ENCODE measurements at places on chromosomes 2 and 18. TPM values are rescaled to one million over a fixed set of nuclear protein-coding genes. Genes with fewer than 3 reads are reported as not detected.

IL1B gene
- not detected for total RNA-seq

PROKR1 gene
- total RNA-seq: not detected

ATP6V1C2 gene
- total RNA-seq: 6.0 TPM

ANO7 gene
- 0.43 TPM for total RNA-seq

GAD1 gene
- 0.96 TPM for total RNA-seq

RIT2 gene
- not detected for total RNA-seq

CDH19 gene
- total RNA-seq: 0.21 TPM

SLC25A52 gene
- total RNA-seq: not detected

SDC1 gene
- 0.32 TPM for total RNA-seq

POTEC gene
- not detected for total RNA-seq

ELOA2 gene
- total RNA-seq: not detected

GPR45 gene
- total RNA-seq: not detected

RTP5 gene
- not detected for total RNA-seq

EGR4 gene
- not detected for total RNA-seq

RMND5A gene
- 17.7 TPM for total RNA-seq

COL5A2 gene
- total RNA-seq: 64.2 TPM

DAW1 gene
- total RNA-seq: not detected

SLC11A1 gene
- total RNA-seq: 16.4 TPM

DNA sequence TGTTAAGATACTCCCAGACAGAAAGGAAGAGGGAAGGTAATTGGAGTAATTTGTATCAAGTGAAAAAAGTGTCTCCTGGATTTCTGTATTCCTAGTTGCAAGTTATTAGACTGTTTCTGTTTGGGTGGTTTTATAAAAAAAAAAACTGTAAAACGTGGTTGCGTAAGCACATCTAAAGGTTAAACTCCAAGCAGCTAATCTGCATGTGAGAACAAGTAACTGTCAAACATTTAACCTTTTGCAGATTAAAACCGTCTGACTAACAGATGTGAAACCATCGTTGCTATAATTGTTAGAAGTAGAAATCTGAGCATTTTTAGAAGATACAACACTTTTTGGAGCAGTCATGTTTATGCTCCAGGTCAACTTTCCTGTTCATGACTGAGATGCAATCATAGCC lies 72.3 kb downstream of the AFF3 start:
- no peak overlapping the region for H3K4me3 ChIP-seq
- no peaks in the 10 kb centered on the region for H3K36me3 ChIP-seq
- DNase-seq: no peak
- H3K4me1 ChIP-seq: no peaks in the 10 kb centered on the region
- H3K27me3 ChIP-seq: no peaks in the 10 kb centered on the region

DNA sequence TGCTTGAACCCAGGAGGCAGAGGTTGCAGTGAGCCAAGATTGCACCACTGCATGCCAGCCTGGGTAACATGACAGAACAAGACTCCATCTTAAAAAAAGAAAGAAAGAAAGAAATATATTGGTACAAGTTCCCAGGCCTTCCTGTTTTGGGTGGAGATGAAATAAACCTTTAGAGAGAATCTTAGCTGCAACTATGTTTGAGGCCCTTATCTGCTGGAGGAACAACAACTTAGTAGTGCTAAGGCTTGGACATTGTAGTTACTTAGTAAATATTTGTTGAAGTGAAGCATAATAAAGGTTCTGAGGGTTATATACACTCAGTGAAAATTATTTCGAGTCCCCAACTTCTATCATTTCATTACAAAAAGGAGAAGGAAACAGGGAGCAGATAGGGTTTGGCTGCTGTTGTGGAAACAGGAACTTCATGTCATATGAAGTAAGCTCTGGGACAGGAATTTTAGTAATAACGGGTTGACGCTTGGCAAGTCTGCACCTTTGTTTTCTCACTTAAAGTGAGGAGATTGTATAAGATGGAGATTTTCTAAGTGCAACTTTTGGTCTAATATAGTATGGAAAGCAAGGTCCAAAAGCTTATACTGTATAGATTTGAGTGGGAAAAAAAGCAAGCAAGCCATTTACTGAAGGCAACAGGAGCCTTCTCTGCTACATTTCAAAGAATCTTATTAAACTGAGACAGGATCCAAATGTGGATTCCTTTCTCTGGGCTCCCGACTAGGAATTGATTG lies 40.0 kb upstream of the AGPS start:
- peaks cover 2% of the 10 kb centered on the region for H3K4me1 ChIP-seq
- no peaks in the 10 kb centered on the region for H3K27me3 ChIP-seq
- H3K27ac ChIP-seq: peak overlapping the region; percentile 54

GRCh38 chr18:44507729-44508325 lies 172.9 kb upstream of the SETBP1 start:
- no peaks in the 10 kb centered on the region for H3K27me3 ChIP-seq
- H3K4me3 ChIP-seq: no peak overlapping the region
- DNase-seq: no peak
- H3K27ac ChIP-seq: no peak overlapping the region
- H3K4me1 ChIP-seq: no peaks in the 10 kb centered on the region

DNA sequence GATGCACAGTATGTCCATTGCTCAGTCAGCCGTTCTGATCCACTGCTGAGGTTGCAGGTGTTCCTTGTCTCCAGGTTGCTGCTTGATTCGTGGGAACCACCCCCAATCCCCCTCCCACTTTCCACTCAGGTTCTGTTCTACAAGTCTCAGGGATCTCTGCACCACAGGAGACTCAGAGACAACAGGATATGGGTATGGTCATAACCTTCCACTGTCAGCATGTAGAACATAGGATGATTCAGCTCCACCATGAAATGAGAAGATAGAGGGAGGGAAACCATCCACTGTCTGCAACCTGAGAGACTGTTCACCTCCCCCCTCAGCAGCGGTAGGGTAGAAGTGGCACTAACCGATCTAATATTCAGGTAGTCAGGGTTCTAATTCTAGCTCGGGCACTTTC lies 19.0 kb upstream of the KLF7 start:
- DNase-seq: no peak
- no peak overlapping the region for H3K4me3 ChIP-seq
- no peaks in the 10 kb centered on the region for H3K4me1 ChIP-seq
- no peaks in the 10 kb centered on the region for H3K36me3 ChIP-seq
- no peak overlapping the region for H3K27ac ChIP-seq

GRCh38 chr2:240837621-240838020 lies 17.6 kb upstream of the KIF1A start:
- DNase-seq: no peak
- H3K36me3 ChIP-seq: no peaks in the 10 kb centered on the region
- no peak overlapping the region for H3K27ac ChIP-seq
- no peaks in the 10 kb centered on the region for H3K27me3 ChIP-seq
- no peak overlapping the region for H3K4me3 ChIP-seq

GRCh38 chr18:64199581-64199980 lies 50.7 kb upstream of the LINC00305 start:
- H3K27me3 ChIP-seq: no peaks in the 10 kb centered on the region
- no peak overlapping the region for H3K4me3 ChIP-seq
- H3K36me3 ChIP-seq: no peaks in the 10 kb centered on the region

- H3K27me3 ChIP-seq: no peaks in the 10 kb centered on the region
- H3K4me3 ChIP-seq: no peak overlapping the region
- H3K27ac ChIP-seq: peak overlapping the region; percentile 6
- no peaks in the 10 kb centered on the region for H3K36me3 ChIP-seq
- no peak for DNase-seq
These were observed 146.5 kb downstream of the CABLES1 start for GRCh38 chr18:23281626-23282436.

DNA sequence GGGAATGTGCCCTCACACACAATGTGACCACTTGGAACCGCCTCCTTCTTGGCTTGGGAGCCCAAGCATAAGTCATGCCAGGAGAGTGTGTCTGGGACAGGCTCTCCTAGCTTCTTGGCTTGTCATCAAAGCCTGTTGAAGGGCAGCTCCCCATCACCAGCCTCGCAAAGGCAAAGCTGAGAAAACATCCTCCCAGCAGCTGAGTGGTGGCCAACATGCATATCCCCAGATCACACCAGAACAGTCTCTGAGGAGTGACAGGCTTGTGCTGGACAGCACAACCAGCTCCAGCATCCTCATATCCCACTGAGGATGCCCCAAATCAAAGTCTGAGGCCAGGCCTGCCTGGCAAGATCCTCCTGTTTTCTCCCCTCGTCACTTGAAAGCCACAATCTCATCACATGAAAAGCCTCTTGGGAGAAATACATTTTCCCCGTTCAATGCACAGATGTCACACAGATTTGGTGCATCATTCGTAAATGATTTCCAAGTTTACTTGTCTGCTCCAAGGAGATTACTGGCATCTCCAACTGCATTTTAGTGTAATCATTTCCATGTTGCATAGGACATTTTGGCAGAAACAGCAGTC lies 269.3 kb downstream of the TTC32 start:
- no peak overlapping the region for H3K27ac ChIP-seq
- no peaks in the 10 kb centered on the region for H3K27me3 ChIP-seq
- H3K4me1 ChIP-seq: peaks cover 4% of the 10 kb centered on the region

DNA sequence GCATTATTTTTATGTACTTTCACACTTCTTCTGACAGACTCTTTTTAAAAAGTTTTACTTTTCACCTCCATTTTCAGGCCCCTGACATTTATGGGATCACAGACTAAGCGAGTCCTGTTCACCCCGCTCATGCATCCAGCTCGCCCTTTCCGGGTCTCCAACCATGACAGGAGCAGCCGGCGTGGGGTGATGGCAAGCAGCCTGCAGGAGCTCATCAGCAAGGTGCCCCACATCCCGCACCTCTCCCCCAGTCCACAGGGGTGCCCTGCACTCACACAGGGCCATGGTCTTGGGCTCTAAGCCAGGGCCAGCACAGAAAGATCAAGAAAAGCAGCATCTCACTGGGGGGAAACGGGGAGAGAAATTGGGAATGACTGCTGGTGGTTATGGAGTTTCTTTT lies 8.6 kb downstream of the CIDEA start:
- no peaks in the 10 kb centered on the region for H3K27me3 ChIP-seq
- H3K4me1 ChIP-seq: no peaks in the 10 kb centered on the region
- H3K27ac ChIP-seq: no peak overlapping the region
- no peak for DNase-seq
- H3K36me3 ChIP-seq: no peaks in the 10 kb centered on the region

DNA sequence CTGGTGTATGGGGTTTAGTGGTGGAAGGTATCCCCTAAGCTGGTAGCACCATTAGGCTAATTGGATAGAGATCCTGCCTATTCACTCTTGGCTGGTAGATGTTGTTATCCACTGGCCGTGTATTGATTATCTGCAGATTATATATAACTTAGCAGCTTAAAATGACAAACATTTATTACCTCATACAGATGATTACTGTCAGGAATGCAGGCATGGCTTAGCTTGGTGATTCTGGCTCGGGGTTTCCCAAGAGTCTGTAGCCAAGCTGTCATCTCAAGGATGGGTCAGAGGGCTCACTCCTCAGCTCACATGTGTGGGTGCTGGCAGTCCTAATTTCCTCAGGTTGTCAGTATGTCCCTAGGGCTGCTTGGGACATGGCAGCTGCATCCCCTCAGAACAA lies 465.8 kb downstream of the PARD3B start:
- H3K4me3 ChIP-seq: no peak overlapping the region
- no peaks in the 10 kb centered on the region for H3K36me3 ChIP-seq
- H3K27me3 ChIP-seq: no peaks in the 10 kb centered on the region
- no peak for DNase-seq
- no peak overlapping the region for H3K27ac ChIP-seq

DNA sequence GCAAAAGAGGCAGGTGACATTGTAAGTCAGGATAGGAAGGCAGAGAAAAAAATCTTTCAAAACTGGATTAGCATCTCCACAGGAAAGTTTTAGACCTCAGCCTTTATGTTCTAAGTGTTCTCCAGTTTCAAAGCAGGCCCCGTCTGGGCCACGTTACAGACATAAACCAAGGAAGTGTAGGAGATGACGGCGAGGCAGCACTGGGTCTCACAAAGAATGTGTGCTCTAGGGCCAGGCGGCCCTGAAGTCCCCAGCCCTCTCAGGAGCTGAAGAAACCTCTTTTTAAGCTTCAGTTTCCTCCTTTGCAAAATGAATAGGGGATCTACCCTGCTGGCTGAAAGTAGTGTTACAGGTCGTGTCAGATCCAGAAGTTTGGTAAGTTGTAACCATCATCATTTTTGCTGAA lies 81.7 kb downstream of the SPRED2 start:
- H3K36me3 ChIP-seq: no peaks in the 10 kb centered on the region
- peaks cover 7% of the 10 kb centered on the region for H3K4me1 ChIP-seq
- H3K4me3 ChIP-seq: no peak overlapping the region
- H3K27ac ChIP-seq: no peak overlapping the region
- no peaks in the 10 kb centered on the region for H3K27me3 ChIP-seq

DNA sequence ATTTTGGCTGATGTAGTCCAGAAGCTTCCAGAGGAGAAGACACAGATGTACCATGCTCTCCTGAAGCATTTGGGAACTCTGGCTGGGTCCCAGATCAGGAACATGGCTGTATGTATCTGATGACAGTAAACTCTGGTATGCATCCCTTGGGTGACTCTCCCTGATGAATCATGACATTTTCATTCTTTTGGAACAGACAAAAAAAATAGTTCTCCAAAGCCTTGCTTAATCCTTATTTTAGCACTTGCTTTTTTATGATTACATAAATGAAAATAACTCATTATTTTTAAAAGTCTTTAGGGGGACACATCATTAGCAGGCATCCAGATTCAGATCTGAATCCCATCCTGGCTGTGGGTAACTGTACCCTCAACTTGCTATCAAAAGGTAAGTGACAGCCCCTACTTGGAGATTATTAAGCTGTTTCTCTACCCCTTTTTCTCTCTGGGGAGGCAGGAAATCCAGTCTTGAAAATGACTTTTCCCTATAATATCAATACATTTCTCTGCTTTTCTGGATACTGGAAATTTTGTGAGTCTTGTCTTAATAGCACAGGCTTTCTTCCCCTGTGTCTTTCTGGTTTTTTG lies 23.3 kb downstream of the AOX1 start:
- no peaks in the 10 kb centered on the region for H3K4me1 ChIP-seq
- peaks cover 9% of the 10 kb centered on the region for H3K36me3 ChIP-seq

- no peak overlapping the region for H3K4me3 ChIP-seq
- no peaks in the 10 kb centered on the region for H3K36me3 ChIP-seq
- no peaks in the 10 kb centered on the region for H3K4me1 ChIP-seq
- no peak for DNase-seq
- H3K27ac ChIP-seq: no peak overlapping the region
- H3K27me3 ChIP-seq: no peaks in the 10 kb centered on the region
These were observed 127.9 kb upstream of the DOCK10 start for GRCh38 chr2:225170162-225170561.

GRCh38 chr2:46375566-46376125 lies 78.4 kb downstream of the EPAS1 start:
- no peaks in the 10 kb centered on the region for H3K27me3 ChIP-seq
- H3K27ac ChIP-seq: no peak overlapping the region
- no peak for DNase-seq
- peaks cover 93% of the 10 kb centered on the region for H3K36me3 ChIP-seq

- H3K4me1 ChIP-seq: no peaks in the 10 kb centered on the region
- peaks cover 28% of the 10 kb centered on the region for H3K36me3 ChIP-seq
- H3K27ac ChIP-seq: no peak overlapping the region
These were observed 40.0 kb upstream of the NFATC1 start for GRCh38 chr18:79355433-79356335.

- no peak for DNase-seq
- no peak overlapping the region for H3K27ac ChIP-seq
- H3K27me3 ChIP-seq: no peaks in the 10 kb centered on the region
These were observed 32.7 kb downstream of the ARHGAP25 start for GRCh38 chr2:68767031-68767961.

- H3K4me1 ChIP-seq: peaks cover 5% of the 10 kb centered on the region
- H3K27ac ChIP-seq: no peak overlapping the region
- no peak for DNase-seq
- H3K27me3 ChIP-seq: no peaks in the 10 kb centered on the region
These were observed 94.2 kb upstream of the EPAS1 start for GRCh38 chr2:46202987-46203386.
